ENCODE measurements at places on chromosomes 16 and 17.

- no peak for DNase-seq
- H3K27ac ChIP-seq: peak overlapping the region; percentile 99
- H3K36me3 ChIP-seq: no peaks in the 10 kb centered on the region
- H3K4me3 ChIP-seq: peak overlapping the region; percentile 80
- no peaks in the 10 kb centered on the region for H3K27me3 ChIP-seq
- peaks cover 48% of the 10 kb centered on the region for H3K4me1 ChIP-seq
Observed at GRCh38 chr17:36721560-36722120, 120.3 kb downstream of the MRM1 start.

- no peak overlapping the region for H3K4me3 ChIP-seq
- no peak for DNase-seq
- H3K27ac ChIP-seq: no peak overlapping the region
- H3K36me3 ChIP-seq: no peaks in the 10 kb centered on the region
- no peaks in the 10 kb centered on the region for H3K4me1 ChIP-seq
- no peaks in the 10 kb centered on the region for H3K27me3 ChIP-seq
Observed at GRCh38 chr16:17850581-17851250, 380.0 kb upstream of the XYLT1 start.

DNA sequence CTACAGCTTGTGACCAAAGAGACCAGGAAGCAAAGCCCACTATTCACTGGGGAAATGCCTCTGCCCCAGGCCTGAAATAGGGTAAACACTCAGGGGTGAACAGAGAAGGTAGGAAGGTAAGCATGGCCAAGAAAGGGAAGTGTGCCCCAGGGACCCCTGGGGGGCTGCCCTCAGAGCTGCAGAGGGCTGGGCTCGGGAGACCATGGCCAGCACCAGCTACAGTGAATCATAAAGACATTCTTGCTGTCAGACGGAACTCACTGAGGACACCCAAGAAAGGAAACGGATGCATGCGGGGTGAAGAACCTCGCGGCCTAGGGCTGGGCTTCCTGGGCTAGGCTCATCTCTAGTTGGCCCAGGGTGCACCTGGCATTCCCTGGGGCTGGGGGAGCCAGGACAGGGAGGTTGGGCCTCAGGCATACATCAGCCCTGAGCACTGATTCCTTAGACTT is 9.6 kb downstream of the HIC1 start:
- H3K27me3 ChIP-seq: no peaks in the 10 kb centered on the region
- peaks cover 62% of the 10 kb centered on the region for H3K4me1 ChIP-seq
- H3K4me3 ChIP-seq: no peak overlapping the region
- peak overlapping the region; percentile 73 for H3K27ac ChIP-seq
- no peak for DNase-seq

DNA sequence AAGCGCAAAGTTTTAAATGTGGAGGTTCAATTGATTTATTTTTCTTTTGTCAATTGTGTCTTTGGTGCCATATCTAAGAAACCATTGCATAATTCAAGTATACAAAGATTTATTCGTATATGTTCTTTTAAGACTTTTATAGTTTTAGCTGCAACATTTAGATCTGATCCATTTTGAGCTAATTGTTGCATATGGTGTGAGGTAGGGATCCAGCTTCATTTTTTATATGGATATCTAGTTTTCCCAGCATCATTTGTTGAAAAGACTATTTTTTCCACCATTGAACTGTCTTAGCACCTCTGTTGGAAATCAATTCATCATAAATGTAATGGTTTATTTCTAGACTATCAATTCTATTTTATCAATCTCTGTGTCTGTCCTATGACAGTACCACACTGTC is 2.1 kb upstream of the CCR7 start:
- H3K27ac ChIP-seq: no peak overlapping the region
- no peaks in the 10 kb centered on the region for H3K27me3 ChIP-seq
- DNase-seq: no peak
- H3K36me3 ChIP-seq: peaks cover 58% of the 10 kb centered on the region

- peaks cover 57% of the 10 kb centered on the region for H3K36me3 ChIP-seq
- H3K4me3 ChIP-seq: no peak overlapping the region
- H3K4me1 ChIP-seq: peaks cover 36% of the 10 kb centered on the region
- H3K27me3 ChIP-seq: no peaks in the 10 kb centered on the region
Observed at GRCh38 chr17:80901319-80901718, 90.3 kb upstream of the CHMP6 start.

DNA sequence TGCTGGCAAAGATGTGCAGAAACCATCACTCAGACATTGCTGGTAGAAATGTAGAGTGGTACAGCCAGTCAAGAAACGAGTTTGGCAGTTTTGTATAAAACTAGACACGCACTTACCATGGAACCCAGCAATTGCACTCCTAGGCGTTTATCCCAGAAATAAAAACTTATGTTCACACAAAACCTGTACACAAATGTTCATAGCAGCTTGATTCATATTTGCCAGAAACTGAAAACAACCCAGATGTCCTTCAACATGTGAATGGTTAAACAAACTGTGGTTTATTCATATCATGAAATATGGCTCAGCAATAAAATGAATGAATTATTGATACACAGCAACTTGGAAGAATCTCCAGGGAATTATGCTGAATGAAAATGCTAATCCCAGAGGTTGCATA is 570.0 kb downstream of the CDH13 start:
- DNase-seq: no peak
- H3K4me3 ChIP-seq: no peak overlapping the region
- H3K27me3 ChIP-seq: no peaks in the 10 kb centered on the region
- no peaks in the 10 kb centered on the region for H3K36me3 ChIP-seq

GRCh38 chr17:30832438-30833124 is 815 bp downstream of the ATAD5 start:
- peak overlapping the region; percentile 98 for H3K27ac ChIP-seq
- H3K27me3 ChIP-seq: no peaks in the 10 kb centered on the region
- H3K4me3 ChIP-seq: peak overlapping the region; percentile 99
- no peak for DNase-seq
- peaks cover 38% of the 10 kb centered on the region for H3K4me1 ChIP-seq
- peaks cover 26% of the 10 kb centered on the region for H3K36me3 ChIP-seq

GRCh38 chr16:85777583-85778310 is 21.6 kb downstream of the EMC8 start:
- no peaks in the 10 kb centered on the region for H3K27me3 ChIP-seq
- no peaks in the 10 kb centered on the region for H3K4me1 ChIP-seq
- H3K36me3 ChIP-seq: peaks cover 45% of the 10 kb centered on the region
- no peak overlapping the region for H3K4me3 ChIP-seq

- no peaks in the 10 kb centered on the region for H3K27me3 ChIP-seq
- no peak overlapping the region for H3K27ac ChIP-seq
- H3K4me3 ChIP-seq: no peak overlapping the region
- no peaks in the 10 kb centered on the region for H3K4me1 ChIP-seq
- DNase-seq: no peak
- H3K36me3 ChIP-seq: no peaks in the 10 kb centered on the region
Observed at GRCh38 chr16:49635009-49635350, 220.9 kb downstream of the ZNF423 start.

DNA sequence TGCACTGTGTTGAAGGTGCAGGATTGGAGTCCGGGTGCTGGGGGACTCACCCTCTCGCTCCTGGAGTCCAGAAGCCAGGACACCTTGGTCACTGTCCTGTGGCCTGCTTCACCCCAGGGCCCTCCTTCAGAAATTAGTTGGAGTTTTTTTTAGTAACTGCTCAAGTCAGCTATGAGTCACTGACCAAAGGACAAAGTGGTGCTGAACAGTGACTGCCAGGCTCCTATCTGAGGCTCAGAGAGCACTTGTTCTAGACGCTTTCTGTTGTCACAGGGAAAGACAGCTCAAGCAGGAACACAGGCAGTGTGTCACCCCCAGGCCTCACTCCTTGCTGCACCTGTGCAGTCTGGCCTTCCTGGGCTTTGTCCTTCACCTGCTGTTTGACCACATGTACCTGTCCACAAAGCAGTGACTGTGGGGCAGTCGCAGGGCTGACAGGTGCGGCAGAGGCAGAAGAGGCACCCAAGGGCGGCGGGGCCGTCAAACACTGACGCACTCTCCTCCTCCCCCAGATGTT is 4.1 kb upstream of the FAAP100 start:
- H3K4me3 ChIP-seq: no peak overlapping the region
- peaks cover 34% of the 10 kb centered on the region for H3K36me3 ChIP-seq
- H3K4me1 ChIP-seq: peaks cover 15% of the 10 kb centered on the region
- no peak for DNase-seq
- H3K27ac ChIP-seq: no peak overlapping the region
- no peaks in the 10 kb centered on the region for H3K27me3 ChIP-seq

GRCh38 chr17:15278924-15279477 is 13.9 kb upstream of the PMP22 start:
- no peaks in the 10 kb centered on the region for H3K36me3 ChIP-seq
- no peak overlapping the region for H3K27ac ChIP-seq
- no peak for DNase-seq
- H3K27me3 ChIP-seq: peaks cover 3% of the 10 kb centered on the region

GRCh38 chr17:41973408-41973811 is 6.8 kb downstream of the CNP start:
- no peak overlapping the region for H3K27ac ChIP-seq
- DNase-seq: no peak
- H3K4me3 ChIP-seq: no peak overlapping the region
- peaks cover 8% of the 10 kb centered on the region for H3K4me1 ChIP-seq
- no peaks in the 10 kb centered on the region for H3K27me3 ChIP-seq

DNA sequence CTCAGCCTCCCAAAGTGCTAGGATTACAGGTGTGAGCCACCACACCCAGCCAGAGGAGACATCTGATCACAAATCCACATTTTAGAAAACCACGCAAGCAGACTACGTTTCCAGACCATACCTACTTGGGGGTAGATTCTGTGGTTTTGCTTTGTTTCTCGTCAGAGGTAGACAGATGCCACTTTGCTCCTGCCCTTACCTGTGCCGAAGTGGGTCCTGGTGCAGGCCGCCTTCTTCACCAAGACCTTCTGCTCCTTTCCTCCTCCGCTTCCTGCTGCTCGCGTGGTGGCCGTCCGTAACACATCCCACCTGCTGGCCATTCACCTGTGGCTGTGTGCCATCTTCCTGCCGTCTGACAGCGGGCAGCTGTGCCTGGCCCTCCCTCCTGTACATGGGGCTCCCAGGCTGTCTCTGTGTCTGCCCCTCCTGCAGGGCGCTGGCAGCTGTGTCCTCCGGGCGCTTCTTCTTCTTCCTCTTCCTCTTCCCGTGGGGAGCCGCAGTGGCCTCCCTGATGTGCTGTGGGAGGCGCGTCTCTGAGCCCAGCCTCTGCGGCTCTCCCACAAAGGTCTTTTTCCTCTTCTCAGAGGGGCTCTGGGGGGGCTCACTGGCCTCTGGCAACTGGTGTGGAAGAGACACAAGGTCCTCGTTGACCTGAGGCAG is 21.2 kb upstream of the CYTH1 start:
- H3K27ac ChIP-seq: peak overlapping the region; percentile 7
- peaks cover 43% of the 10 kb centered on the region for H3K4me1 ChIP-seq
- H3K4me3 ChIP-seq: peak overlapping the region; percentile 8
- DNase-seq: no peak

GRCh38 chr16:31678649-31679325 is 151.1 kb downstream of the AHSP start:
- H3K27ac ChIP-seq: no peak overlapping the region
- no peak overlapping the region for H3K4me3 ChIP-seq
- H3K27me3 ChIP-seq: no peaks in the 10 kb centered on the region
- peaks cover 7% of the 10 kb centered on the region for H3K4me1 ChIP-seq
- H3K36me3 ChIP-seq: no peaks in the 10 kb centered on the region

GRCh38 chr17:28857905-28858800 is 3.3 kb downstream of the ERAL1 start:
- H3K4me1 ChIP-seq: peaks cover 24% of the 10 kb centered on the region
- peak overlapping the region; percentile 76 for H3K27ac ChIP-seq
- peaks cover 47% of the 10 kb centered on the region for H3K36me3 ChIP-seq
- H3K27me3 ChIP-seq: no peaks in the 10 kb centered on the region

- no peak for DNase-seq
- no peaks in the 10 kb centered on the region for H3K36me3 ChIP-seq
- H3K27me3 ChIP-seq: peaks cover 26% of the 10 kb centered on the region
- no peak overlapping the region for H3K27ac ChIP-seq
- H3K4me1 ChIP-seq: no peaks in the 10 kb centered on the region
Observed at GRCh38 chr17:56708670-56709410, 115.3 kb downstream of the NOG start.

- H3K4me3 ChIP-seq: no peak overlapping the region
- peak; percentile 57 for DNase-seq
- no peak overlapping the region for H3K27ac ChIP-seq
- H3K4me1 ChIP-seq: peaks cover 3% of the 10 kb centered on the region
- H3K36me3 ChIP-seq: no peaks in the 10 kb centered on the region
- H3K27me3 ChIP-seq: peaks cover 4% of the 10 kb centered on the region
Observed at GRCh38 chr17:13024526-13025257, 6.9 kb upstream of the ELAC2 start.

- DNase-seq: no peak
- H3K36me3 ChIP-seq: no peaks in the 10 kb centered on the region
- no peaks in the 10 kb centered on the region for H3K27me3 ChIP-seq
- no peak overlapping the region for H3K27ac ChIP-seq
Observed at GRCh38 chr16:86092586-86093480, 193.9 kb downstream of the IRF8 start.

- H3K4me1 ChIP-seq: no peaks in the 10 kb centered on the region
- no peaks in the 10 kb centered on the region for H3K27me3 ChIP-seq
- no peaks in the 10 kb centered on the region for H3K36me3 ChIP-seq
- no peak overlapping the region for H3K4me3 ChIP-seq
Observed at GRCh38 chr17:27747462-27748359, 52.6 kb downstream of the NOS2 start.

- no peak overlapping the region for H3K27ac ChIP-seq
Observed at GRCh38 chr17:29620271-29620670, 2.4 kb downstream of the CORO6 start.

GRCh38 chr16:51405361-51405760 is 254.3 kb upstream of the SALL1 start:
- H3K4me1 ChIP-seq: no peaks in the 10 kb centered on the region
- no peak overlapping the region for H3K27ac ChIP-seq
- no peaks in the 10 kb centered on the region for H3K36me3 ChIP-seq
- H3K4me3 ChIP-seq: no peak overlapping the region
- DNase-seq: no peak

GRCh38 chr17:57909551-57909950 is 45.7 kb downstream of the CUEDC1 start:
- no peaks in the 10 kb centered on the region for H3K4me1 ChIP-seq
- no peaks in the 10 kb centered on the region for H3K36me3 ChIP-seq
- H3K4me3 ChIP-seq: no peak overlapping the region
- H3K27ac ChIP-seq: no peak overlapping the region
- peaks cover 9% of the 10 kb centered on the region for H3K27me3 ChIP-seq
- DNase-seq: no peak

- H3K4me1 ChIP-seq: no peaks in the 10 kb centered on the region
- DNase-seq: no peak
- H3K36me3 ChIP-seq: no peaks in the 10 kb centered on the region
- no peak overlapping the region for H3K27ac ChIP-seq
- no peak overlapping the region for H3K4me3 ChIP-seq
Observed at GRCh38 chr16:49419862-49420261, 46.3 kb downstream of the C16orf78 start.
